HEK293T (cell line): ENCODE measurements at places on chromosomes 13 and 19.

DNA sequence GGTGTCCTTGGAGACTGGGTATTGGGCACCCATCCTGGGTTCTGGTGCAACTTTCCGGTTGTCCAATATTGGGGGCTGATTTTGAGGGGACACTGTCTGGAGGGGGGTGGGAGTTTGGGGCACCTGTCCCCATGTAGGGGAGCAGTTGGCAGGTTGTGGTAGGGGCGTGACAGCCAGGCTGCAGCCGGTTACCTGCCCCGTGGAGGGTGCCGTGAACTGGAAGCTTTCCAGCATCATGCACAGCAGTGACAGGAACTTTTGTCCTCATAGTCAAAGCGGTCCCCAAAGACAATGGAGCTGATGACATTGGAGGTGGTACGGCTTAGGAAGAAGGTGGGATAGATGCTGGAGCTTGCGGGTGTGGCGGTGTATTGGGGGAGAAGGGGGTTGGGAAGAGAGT, 34.3 kb downstream of the CYP2B6 start:
- no peak for DNase-seq

- no peak for DNase-seq
These were observed 20.5 kb downstream of the NCAN start for GRCh38 chr19:19232261-19232721.

- DNase-seq, result no peak
These were observed 56.1 kb downstream of the KDM4B start for GRCh38 chr19:5025027-5025426.

DNA sequence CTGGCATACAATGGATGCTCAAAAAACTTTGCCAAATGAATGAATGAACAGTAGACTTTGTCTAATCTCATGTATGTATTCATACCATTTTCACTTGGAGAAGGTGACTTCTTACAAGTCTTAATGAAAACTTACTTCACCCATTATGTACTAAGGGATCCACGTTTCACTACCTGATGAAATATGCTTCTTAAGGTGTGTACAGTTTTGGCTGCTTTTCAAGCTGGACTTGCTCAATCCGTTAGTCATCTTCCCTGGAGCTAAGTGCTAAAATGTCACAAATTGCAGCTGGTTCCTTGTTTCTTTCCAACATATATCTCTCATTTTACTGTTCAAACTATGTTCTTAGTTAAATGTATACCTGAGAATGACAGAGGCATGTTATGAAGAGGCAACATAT, 4.2 kb upstream of the CCNA1 start:
- DNase-seq, result no peak

DNA sequence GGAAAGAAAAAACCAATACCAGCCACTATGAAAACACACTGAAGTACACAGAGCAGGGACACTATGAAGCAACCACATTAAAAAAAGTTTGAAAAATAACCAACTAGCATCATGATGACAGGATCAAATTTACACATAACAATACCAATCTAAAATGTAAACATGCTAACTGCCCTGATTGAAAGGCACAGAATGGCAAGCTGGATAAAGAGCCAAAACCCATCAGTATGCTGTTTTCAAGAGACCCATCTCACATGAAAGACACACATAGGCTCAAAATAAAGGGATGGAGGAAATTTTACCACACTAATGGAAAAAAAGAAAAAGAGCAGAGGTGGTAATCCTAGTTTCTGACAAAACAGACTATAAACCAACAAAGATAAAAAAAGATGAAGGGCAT, 291.3 kb downstream of the SLC7A1 start:
- no peak for DNase-seq

GRCh38 chr13:61812286-61812685, 396.6 kb upstream of the PCDH20 start:
- no peak for DNase-seq

DNA sequence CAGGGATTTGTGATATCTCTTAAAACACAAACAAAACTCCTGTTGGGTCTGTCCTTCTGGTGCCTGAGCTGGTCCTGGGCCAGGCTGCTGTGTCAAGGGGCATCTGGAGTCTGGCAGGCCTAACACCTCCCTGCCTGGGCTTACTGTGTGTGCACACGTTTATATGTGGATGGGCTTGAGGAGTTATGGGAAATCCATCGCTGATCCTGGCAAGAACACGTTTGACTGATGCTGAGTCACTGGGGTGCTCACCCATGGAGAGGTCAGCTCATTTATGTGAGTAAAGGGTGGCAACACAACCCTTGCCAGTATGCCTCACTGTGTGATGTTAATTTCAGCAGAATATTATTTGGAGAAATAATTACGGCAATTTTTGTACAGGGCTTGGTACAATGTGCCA, 44.5 kb upstream of the PCDH8 start:
- DNase-seq, result no peak

DNA sequence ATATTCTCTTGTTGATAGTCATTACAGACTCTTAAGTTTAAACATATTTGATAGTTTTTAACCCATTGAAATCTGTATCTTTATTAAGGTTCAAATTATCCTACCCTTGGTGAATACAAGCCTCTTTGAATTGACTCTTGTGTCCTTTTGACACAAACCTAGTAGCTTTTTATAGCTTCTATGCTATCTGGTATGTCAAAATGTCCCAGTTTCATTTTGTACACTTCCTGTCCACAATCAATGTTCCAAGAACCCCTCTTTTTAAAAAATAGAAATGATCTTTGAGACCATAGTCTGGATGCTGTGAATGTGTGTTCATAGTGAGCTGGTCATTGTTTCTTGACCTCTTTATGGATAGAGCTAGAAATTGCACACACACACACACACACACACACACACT, 39.2 kb upstream of the FGF14 start:
- no peak for DNase-seq

- DNase-seq, result no peak
These were observed 3.8 kb downstream of the TNNT1 start for GRCh38 chr19:55145232-55145631.

GRCh38 chr13:113904411-113904810, 40.5 kb upstream of the GAS6 start:
- DNase-seq, result peak; percentile 20

- DNase-seq, result no peak
These were observed 13.1 kb upstream of the PDE4C start for GRCh38 chr19:18239303-18239702.

- DNase-seq, result no peak
These were observed 1229.3 kb upstream of the SLC10A2 start for GRCh38 chr13:104295537-104295936.

DNA sequence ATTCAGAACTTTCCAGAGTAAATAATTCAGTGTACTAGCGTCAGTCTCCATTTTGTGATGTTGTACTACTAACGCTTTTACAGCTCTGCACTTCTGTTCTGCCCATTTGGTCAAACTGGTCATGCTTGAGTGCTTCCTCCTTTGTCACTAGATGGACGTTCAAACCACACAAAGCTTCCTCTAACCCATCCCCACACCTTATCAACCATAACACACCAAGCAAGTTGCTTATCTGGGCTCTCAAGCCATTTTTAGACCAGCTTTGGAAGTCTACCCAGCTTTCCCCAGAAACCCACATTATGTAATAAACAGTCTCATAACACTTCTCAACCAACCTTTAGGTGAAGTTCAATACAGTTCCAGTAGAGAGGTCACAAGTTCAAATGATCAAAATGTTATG, 2.3 kb upstream of the ZNF347 start:
- DNase-seq, result no peak

GRCh38 chr19:39568604-39569003, 28.6 kb upstream of the EID2 start:
- DNase-seq, result no peak

DNA sequence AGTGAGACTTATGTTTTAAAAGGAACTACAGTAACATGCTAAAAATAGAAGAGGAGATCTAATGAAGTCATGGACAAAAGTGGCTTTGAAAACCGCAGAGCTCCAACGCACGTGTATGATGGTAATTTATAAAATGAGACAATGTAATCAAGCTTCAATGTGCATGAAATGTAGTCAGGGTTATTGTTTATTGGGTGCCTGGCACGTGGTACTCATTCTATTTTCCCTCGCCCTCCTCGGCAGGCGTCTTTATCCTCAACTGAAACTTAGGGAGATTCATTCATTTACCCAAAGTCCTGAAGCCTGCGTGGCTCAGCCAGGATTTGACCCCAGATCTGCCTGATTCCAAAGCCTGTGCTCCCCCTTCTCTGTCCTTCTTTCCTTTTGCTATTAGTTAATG, 79.8 kb downstream of the CHST8 start:
- DNase-seq, result no peak

DNA sequence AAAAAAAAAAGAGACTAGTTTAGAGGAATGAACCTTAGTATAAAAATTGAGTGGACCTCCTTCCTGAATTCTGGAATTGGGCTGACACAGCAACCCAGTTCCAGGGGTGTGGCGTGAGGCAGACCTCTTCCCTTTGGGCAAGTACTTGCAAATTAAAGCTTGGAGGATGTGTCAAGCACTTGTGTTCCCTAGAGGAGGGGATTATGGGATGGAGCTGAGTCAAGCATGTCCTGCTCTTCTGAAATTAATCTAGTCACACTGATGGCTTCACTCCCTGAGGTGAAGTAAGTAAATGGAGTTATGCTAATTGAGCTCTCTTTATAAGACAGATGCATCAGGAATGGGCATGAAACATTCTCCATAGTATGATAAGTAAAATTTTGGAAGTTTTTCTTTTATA, 107.7 kb upstream of the HTR2A start:
- no peak for DNase-seq

DNA sequence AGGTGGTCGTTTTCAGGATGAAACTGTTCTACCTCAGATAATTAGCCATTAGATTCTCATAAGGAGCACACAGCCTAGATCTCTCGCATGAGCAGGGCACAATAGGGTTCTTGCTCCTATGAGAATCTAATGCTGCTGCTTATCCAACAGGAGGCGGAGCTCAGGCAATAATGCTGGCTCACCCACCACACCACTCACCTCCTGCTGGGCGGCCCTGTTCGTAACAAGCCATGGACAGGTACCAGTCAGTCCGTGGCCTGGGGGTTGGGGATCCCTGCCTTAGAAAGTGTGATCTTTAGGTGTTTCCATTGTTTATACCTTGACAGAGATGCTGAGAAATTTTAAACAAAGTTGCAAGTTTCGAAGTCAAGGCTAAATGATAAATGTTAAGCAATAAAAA, 344.6 kb upstream of the HTR2A start:
- DNase-seq, result no peak

DNA sequence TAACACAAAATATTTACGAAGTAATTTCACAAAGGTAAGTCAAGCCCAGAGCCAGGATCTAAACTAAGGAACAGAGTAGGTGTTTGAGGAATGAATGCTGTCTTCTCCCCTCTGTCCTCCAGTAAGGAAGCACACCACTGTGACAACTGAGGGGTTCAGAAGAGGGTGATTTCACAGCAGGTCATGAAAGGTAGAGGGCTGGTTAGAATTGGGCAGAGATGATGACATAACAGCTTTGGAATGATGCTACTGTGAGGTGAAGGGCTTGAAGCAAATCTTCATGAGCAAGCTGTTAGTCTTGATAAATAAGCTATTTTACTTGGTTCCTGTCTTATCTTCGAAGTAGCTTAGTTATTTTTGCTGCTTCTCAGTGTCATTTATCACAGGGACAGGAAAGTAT, 498.6 kb downstream of the FGF9 start:
- no peak for DNase-seq

DNA sequence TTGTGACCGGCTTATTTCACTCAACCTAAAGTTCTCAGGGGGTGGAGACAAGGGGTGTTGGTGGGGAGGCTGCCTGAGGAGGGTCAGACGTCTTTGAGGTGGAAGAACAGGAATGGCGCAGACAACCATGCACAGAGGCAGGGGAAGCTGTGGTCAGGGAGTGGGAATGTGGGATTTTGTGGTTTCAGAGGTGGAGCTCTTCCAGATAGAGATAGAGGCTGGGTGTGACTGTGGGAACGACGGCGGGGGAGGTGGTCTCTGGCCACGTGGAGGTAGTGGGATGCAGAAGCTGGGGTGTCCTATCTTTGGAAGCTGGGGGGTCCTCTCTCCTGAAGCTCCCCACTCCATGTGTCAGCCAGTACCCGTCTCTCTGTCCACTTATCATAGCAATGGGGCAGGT, 7.8 kb upstream of the KLK14 start:
- no peak for DNase-seq

GRCh38 chr13:73136776-73137175, 78.0 kb downstream of the KLF5 start:
- no peak for DNase-seq

DNA sequence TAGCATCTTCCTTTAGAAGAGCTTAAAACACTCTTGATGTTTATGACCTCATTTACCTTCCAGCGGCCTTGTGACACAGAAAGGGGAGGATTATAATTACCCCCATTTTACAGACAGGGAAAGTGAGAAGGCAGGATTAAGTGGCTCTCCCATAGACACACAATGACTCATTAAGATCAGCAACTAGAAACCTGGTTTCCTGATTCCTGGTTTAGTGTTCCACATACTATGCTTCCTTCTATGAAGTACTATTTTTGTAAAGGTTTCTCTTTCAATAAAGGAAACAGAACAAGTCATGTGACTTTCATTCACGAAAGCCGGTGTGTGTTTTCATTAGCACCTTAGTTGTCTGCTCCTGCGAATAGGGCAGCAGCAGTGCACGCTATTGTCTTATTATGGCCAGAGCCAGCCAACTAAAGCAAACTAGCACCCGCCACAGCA, 8.3 kb downstream of the IRS2 start:
- no peak for DNase-seq

- DNase-seq, result peak; percentile 74
These were observed 53.0 kb upstream of the ATP12A start for GRCh38 chr13:24627090-24627714.

DNA sequence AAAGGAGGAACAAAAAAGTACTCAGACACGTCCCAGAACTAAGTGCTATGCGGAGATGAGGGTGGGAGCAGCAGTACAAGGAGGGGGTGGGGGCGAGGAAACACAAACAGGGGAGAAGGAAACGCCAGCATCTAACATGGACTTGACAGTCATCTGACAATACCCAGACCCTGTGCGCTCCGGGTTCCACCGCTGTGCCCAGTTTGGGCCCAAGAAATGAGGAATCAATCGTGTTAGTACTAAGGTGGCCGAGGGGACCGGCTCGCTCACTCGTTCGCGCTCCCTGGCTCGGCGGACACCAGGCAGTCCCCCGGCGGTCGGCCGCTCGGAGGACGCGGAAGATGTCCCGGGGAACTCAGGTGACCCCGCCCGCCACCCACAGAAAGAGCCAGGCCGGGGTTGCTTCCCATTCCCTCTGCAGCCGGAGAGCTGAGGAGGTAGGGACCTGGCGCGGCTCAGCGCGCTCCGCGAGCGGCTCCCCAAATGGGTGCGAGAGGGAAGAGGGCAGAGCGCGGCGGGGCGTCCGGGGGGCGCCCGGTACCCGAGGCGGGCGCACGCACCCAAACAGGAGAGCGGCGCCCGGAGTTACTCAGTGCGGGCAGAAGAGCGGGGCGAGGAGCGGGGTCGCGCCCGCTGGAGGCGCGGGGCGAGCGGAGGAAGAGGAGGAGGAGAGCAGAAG, 616 bp downstream of the TSHZ3 start:
- DNase-seq, result no peak

- DNase-seq, result no peak
These were observed 2.9 kb upstream of the KPTN start for GRCh38 chr19:47486900-47487299.

- DNase-seq, result no peak
These were observed 680.1 kb downstream of the DIAPH3 start for GRCh38 chr13:59483501-59484145.
